HuH-7 (cell line): ENCODE measurements at places on chromosomes 12 and 14.

DNA sequence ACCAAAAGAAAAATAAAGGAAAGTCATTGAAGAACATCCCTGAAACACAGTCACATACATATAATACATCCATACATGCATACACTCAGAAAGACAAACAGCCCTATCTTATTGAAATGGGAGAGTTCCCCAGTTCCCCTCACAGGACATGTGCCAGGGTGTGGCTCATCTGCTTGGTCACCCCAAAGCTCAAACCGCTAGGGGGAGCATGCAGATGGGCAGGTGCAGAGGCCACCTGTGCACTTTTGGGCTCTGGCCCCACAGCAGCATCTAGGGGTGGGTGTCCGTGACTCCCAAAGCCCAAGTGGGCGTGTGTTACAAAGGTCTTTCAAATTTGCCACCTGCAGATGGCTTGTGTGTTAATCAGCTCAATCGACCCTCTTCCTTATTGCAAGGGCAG, 75.2 kb downstream of the CMAS start:
- DNase-seq, result no peak

DNA sequence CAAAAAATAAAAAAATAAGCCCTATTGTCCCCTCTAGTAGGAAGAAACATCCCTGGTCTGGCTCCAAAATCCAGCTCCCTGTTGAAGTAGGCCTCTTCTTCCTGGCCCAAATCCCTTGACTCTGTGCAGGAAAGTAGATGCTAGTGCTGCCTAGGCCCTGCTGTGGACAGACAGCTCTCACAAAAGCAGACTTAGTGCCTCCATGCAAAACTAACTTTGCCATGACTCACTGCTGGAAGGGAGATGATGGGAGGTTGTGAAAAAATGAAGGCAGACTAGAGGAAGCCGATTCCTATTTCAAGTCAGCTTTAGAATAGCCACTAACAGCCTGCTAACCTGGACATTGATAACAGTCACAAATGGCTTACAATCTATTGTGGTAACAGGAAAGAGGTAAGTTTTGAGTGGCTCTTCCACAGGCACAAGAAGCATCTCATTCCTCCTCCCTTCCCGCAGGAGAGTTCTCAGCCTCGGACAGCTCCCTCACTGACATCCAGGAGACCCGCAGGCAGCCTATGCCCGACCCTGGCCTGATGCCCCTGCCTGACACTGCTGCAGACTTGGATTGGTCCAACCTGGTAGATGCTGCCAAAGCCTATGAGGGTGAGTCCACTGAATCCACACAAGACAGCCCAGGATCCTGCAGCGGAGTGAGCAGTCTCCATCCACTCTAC, 198.9 kb upstream of the RGS6 start:
- DNase-seq, result no peak

DNA sequence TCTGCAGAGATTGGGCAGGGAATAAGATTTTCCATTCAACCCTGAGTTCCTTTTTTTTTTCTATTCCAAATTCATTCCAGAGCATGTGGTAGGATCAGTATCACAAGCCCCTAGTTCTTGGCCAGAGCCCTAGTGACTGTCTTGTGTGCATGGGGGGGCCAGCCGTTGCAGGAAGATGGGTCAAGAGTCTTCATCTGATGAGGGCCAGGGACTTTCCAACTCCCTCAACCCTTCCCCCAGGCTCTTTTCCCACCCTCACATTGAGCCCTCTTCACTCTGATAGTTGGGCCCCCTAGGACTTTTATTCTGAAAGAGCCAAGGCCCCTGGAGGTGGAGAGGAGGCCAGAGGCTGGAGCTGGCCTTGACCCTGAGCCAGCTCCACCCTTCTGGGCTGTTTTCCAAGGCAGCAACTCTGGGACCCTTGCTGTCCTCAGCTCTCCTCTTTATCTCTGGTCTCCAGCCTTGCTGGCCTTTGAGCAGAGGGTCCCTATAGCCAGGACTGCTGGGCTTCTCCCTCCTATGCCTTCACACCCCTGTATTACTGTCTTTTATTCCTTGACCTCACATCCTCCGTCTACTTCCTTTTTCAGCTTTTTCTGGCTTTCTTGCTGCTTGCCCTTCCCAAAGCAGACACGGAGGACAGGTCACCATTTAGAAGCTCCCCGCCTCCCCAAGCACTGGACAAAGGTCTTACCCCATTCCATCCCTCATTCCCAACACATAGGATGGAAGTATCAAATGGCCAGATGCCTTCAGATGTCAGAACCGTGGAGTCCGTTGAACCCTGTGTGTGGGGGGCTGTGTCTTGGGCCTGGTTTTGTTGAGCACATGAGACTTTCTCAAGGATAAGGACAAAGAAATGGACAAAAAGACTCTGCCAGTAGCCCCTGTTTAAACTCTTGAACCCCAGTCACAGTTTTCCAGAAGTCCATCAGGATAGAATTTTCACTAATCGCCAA, 5.6 kb downstream of the RBP5 start:
- peak; percentile 46 for DNase-seq

DNA sequence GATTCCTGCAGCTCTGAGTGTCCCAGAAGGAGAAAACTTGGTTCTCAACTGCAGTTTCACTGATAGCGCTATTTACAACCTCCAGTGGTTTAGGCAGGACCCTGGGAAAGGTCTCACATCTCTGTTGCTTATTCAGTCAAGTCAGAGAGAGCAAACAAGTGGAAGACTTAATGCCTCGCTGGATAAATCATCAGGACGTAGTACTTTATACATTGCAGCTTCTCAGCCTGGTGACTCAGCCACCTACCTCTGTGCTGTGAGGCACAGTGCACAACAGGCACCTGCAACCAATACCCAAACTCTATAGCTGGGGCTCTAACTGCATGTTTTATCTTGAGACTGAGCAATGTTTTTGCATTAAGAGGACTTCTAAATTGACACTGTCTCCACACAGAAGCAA, 379.2 kb upstream of the OR4E1 start:
- DNase-seq, result no peak

DNA sequence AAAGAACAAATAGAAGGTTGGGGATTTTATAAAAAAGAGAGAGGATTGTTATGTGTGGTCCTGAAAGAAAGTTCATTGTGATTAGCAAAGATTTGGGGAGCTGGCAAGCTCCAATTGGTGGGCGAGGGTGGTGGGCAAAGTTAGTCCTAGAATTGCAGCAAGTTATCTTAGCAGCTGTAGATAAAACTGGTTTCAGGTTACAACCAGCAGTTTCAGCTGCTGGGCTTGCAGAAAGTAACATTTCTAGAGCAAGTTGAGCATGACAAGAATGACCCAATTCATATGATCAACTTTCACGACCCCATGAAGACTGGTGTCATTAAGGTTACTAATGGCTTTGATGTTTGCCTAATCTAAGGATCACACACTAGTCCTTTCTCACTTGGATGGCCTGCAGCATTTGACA, 177.9 kb upstream of the NUDT4 start:
- DNase-seq, result no peak

DNA sequence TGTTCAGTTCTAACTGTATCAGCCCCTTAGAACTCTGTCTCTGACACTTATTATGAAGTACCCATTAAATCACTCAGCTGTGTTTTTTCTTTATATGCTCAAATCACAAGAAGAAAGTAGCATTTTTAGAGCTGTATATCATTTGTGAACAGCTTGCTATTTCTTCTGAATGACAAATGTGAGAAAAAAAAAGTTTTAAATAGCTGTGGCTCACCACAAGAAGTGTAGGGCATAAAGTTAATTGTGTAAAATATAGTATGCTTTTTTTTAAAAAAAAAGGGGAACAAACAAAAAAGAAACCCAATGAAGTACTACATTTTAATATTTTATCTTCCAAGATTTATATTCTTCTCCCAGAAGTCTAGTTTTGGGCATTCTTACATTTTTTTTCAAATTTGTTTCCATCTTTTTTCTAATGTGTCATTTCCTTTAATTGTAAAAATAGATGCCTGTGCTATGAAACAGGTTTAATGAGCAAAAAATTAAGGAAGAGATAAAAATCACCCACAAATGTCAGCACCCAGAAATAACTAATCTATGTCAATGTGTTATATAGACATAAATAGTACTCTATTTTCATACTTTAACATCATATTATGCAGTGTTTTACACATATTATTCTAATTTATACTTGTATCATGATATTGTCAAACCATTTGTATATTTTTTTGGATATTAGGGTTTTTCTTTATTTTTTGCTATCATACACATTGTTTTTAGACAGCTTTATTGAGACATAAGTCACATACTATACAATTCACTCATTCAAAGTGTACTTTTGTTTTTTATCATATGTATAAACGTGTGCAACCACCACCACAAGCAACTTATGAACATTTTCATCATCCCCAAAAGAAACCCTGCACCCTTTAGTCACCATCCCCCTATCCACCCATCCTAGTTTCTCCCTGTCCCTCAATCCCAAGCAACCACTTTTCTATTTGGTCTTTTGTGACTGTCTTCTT, 22.4 kb upstream of the LRRK2 start:
- no peak for DNase-seq

- DNase-seq, result no peak
Observed at GRCh38 chr14:102523200-102523568, 13.6 kb upstream of the ANKRD9 start.

DNA sequence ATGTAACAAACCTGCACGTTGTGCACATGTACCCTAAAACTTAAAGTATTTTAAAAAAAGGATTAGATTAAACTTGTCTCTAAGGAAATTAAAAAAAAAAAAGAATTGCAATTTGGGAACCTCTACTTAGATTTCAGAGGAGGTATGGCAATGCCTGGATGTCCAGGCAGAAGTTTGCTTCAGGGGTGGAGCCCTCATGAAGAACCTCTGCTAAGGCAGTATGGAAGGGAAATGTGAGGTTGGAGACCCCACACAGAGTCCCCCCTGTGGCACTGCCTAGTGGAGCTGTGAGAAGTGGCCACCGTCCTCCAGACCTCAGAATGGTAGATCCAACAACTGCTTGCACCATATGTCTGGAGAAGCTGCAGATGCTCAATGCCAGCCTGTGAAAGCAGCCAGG, 279.6 kb upstream of the CCDC196 start:
- no peak for DNase-seq

- DNase-seq, result no peak
Observed at GRCh38 chr14:100649173-100649519, 61.9 kb upstream of the BEGAIN start.

DNA sequence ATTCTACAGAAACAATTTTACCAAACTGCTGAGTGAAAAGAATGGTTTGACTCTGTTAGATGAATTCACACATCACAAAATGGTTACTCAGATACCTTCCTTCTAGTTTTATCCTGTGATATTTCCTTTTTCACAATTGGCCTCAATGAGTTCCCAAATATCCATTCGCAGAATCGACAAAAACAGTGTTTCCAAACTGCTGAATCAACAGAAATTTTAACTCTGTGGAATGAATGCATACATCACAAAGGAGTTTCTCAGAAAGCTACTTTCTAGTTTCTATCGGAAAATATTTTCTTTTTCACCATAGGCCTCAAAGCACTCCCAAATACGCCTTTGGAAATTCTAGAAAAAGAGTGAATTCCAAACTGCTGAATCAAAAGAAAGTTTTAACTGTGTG, 525.0 kb downstream of the ALG10 start:
- DNase-seq, result no peak

DNA sequence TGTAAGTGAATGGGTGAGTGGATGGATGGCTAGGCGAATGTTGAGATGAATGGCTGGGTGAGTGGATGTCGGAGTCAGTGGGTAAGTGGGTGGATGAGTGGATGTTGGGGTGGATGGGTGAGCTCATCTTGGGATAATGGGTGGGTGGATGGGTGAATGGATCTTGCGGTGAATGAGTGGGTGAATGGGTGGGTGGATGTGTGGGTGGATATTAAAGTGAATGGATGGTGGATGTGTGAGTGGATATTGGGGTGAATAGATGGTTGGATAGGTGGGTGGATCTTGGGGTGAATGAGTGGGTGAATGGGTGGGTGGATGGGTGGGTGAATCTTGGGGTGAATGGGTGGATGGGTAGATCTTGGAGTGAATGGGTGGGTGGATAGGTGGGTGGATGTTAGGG, 51.9 kb downstream of the CMKLR1 start:
- no peak for DNase-seq

DNA sequence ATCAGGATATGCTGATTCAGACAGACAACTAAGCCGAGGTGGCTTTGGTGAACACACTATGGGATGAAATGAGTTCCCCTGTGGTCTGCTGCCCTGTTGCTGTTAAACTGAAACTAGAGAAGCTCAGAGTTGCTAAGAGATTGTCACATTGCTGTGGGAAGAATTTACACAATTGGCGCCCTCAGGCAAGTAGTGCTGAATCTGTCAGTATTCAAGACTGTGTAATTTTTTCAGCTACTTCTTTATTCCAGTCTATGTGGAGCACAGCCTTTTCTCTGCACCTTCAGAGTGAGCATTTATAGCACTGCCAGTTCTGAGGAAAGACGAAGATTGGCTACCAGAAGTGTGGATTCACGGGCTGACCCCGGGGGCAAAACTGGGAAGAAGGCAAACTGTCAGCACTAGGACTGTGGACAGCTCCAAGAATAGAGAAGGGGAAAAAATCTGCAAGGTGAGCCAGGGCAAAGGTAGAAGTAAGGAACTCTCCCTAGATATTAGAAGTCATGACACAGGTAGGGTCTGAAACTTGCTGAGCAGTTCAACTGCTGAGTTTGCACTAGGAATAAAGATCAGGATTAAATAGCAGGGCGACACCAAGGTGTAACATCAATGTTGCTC, 218.8 kb upstream of the TMPO start:
- DNase-seq, result peak; percentile 6

GRCh38 chr12:47885566-47885965, 19.2 kb downstream of the VDR start:
- DNase-seq, result no peak

- no peak for DNase-seq
Observed at GRCh38 chr14:35159742-35160409, 37.5 kb downstream of the PRORP start.

DNA sequence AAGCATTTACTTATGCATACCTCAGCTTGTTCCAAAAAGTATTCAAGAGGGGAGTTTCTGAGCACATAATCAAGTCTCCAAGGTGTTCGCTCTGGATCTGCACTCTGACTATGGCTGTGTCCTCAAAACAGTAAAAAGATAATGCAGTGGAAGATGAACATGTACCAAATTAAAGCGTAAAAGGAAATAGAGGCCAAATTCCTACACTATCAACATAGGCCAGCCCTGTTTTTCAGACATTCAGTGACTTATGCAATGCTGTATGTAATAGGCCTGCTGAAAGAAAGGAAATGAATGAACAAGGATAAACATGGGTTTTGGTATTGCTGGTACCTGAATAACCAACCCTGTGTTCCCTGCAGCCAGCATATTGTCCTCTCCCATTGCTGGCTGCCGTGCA, 115.7 kb downstream of the SAMD4A start:
- DNase-seq, result no peak

- no peak for DNase-seq
Observed at GRCh38 chr12:5964913-5965900, 20.1 kb upstream of the ANO2 start.

DNA sequence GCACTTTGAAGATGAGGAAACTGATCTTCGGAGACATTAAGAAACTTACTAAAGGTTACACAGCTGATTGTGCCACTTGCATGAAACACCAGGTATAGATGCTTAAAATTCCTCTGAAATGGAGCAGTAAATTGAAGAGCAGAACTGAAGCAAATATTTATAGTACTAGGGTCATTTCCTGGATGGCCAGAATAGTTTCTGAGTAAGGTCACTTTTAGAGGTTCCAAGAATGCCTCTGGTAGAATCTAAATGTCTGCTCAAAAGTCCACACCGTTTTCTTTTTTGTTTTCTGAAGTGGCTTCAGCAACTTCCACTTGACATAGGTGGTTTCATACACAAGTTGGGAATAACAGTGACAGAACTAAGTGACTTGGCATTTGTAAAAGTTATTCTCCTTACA, 19.4 kb downstream of the TPH2 start:
- no peak for DNase-seq
